ENCODE measurements at places on chromosomes 2 and 18. TPM values are rescaled to one million over a fixed set of nuclear protein-coding genes. Genes with fewer than 3 reads are reported as not detected.
A peak's percentile ranks its signal among the peaks of the same experiment; 100 is the strongest.

Gene NFATC1
- total RNA-seq: 10.8 TPM

Gene CNTNAP5
- 0.03 TPM for total RNA-seq

- DNase-seq: no peak
Observed at GRCh38 chr2:202084265-202084664, 11.2 kb downstream of the KIAA2012 start.

DNA sequence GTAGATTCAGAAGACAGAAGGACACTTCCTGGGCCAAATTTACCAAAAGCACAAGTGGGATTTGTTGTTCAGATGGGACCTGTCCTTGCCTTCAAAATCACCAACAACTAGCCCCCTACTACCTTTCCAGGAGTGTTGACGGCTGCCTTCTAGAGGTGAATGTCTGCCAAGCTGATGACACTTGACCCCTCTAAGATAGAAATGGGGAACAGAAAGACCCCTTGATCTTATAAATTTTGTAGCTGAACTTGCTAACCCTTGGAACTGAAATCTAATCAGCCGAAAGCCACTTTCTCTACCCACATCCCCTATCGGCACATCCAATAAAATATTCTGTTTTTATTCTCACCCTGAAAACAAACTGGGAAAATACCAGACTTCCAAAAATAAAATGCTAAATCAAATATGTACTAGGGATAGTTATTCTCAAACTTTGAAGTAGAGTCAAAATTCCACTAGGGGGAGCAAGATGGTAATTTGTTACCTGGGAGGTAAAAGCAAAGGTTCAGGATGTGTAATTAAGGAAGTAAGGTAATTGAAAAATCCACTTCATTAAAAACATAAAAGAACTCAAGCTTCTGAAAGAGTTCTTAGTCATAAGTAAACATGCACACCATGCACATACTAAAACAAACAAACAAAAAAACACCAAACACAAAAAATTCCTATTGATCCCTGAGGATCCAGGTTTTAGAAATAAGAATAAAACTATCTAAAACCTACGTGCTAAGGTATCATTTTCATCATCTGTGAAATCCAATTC, 119.2 kb downstream of the ANKRD44 start:
- peak; percentile 62 for DNase-seq

- DNase-seq: no peak
Observed at GRCh38 chr2:165952741-165953211, 800 bp downstream of the TTC21B start.

- peak; percentile 87 for DNase-seq
Observed at GRCh38 chr2:219406861-219407230, 11.3 kb upstream of the DES start.

Gene GKN2
- not detected for total RNA-seq

GRCh38 chr2:165898381-165898780, 55.2 kb downstream of the TTC21B start:
- DNase-seq: no peak

Gene HDAC4
- 24.0 TPM for total RNA-seq

Measured in cardiac muscle cell (in vitro differentiated cells and primary cell).